ENCODE measurements at places on chromosomes 2 and 18. TPM values are rescaled to one million over a fixed set of nuclear protein-coding genes. Genes with fewer than 3 reads are reported as not detected.

Gene PLEKHH2
- 2.5 TPM for total RNA-seq

Gene DPP10
- total RNA-seq = 50.9 TPM

Gene SLC38A11
- 1.7 TPM for total RNA-seq

Gene GAL3ST2
- total RNA-seq = 0.74 TPM

Gene KCNG2
- 0.25 TPM for total RNA-seq

Gene EPB41L3
- 39.3 TPM for total RNA-seq

Gene CNGA3
- total RNA-seq = 2.5 TPM

Gene RAX
- not detected for total RNA-seq

Gene TTC21B
- total RNA-seq = 73.5 TPM

Gene GKN1
- 2.0 TPM for total RNA-seq

Gene CYP27C1
- 3.4 TPM for total RNA-seq

Gene PROM2
- total RNA-seq = 0.98 TPM

Gene SERPINB4
- not detected for total RNA-seq

Gene ANKRD36B
- total RNA-seq = 197 TPM

Gene SRD5A2
- total RNA-seq = under 0.01 TPM

Gene CCDC85A
- total RNA-seq = 22.1 TPM

Gene CCDC68
- 1.2 TPM for total RNA-seq

Gene CDH2
- 150 TPM for total RNA-seq

Gene LYG2
- total RNA-seq = not detected

Gene CPS1
- 2.0 TPM for total RNA-seq
